ENCODE measurements at places on chromosomes 12 and 14. TPM values are rescaled to one million over a fixed set of nuclear protein-coding genes. Genes with fewer than 3 reads are reported as not detected.

SOAT2 gene
- not detected for polyA plus RNA-seq

DNA sequence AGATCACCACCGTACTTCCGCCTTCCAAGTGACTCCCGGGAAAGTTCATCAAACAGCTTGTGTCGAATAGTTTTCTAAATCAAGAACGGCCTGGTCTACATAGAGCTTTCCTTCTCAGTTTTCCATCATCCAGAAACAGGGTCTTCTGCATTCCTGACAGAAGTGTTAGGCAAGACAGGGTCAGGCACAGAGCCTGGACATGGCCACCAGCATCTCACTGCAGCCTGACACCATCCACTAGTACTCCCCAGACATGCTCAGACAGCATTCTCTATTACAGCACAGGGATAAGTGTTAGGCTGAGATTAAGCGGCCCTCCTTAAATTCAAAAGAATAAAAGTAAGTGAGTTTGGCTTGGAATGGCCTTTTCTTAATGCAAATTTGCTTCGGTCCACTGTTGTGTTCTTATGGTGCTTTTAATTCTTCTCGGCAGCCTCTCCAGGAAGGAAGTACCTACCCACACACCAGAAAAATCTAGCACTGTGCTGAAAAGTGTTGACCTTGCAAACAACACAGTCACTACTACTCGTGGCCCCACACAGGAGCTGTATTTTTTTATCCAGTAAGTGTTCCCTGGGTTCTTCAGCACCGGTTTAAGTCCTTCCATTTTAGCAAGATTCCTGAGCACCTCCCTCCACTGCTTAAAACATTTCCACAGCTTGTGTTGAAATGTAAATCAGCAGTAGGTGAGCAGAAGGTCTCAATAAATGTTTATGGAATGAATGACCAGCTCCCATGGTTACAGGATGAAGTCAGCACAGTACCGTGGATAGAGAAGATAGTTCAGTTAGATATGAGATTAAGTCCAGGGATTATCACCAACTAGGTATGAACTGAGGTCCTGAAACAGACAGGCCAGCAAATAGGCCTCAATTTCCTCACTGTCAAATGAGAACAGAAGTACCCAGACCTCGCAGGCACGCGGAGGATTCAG, 44.1 kb downstream of the SETD3 start:
- DNase-seq: no peak

GPR84 gene
- polyA plus RNA-seq: 0.12 TPM

DNA sequence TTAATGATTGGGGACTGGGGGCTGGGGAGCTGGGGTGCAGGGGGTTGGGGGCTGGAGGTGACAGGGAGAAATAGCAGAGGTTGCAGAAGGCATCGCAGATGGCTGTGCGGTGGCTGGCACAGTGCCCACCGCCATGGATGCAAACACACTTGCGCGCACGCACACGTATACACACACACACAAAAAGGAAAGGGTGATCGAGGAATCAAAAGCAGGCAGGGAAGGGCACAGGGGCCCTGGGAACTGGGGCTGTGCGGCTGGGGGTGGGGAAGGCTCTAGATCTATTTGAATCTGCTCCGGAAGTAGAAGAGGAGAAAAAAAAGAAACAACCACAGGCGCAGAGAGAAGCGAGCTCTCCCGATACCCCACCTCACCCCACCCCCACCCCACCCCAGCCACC, 39.4 kb downstream of the ZFHX2 start:
- no peak for DNase-seq

- DNase-seq: no peak
Measured at GRCh38 chr14:44712024-44712815, 205.1 kb upstream of the FSCB start.

ACACB gene
- polyA plus RNA-seq: 2.1 TPM

- DNase-seq: peak; percentile 79
Measured at GRCh38 chr12:93790472-93791152, 113.4 kb downstream of the CRADD start.

NKX2-1 gene
- polyA plus RNA-seq: not detected

KRT81 gene
- polyA plus RNA-seq: 0.15 TPM

DNA sequence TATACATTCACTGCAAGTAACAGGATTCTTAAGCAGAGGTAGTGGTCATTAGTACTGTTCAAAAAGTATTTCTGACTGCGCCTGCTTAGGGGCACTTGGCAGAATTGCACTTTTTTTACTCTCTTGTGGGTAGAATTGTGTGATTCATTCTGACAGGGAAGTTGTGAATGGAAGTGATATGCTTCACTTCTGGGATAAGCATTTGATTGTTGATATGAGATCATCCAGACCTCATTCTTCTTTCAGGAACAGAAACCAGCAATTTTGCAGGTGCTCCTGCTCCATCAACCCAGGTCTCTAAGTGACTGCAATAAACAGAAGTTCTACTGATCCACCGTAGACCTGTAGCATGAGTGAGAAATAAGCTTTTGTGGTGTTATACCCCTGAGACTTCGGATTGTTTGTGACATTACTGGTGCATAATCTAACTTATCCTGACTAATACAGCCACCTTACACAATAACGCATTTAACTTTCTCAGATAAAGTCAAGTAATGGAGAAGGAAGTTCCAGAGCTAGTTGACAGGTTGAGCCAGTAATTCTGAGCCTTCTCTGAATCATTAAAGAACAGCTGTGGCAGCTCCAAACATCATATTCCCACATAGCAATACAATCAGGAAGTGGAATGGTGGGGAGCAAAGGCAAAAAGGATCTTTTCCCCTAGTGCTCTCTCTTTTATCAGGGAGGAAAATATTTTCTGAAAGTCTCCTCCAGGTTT, 387.9 kb downstream of the SYT1 start:
- DNase-seq: no peak

GRCh38 chr12:92065018-92065499, 80.6 kb downstream of the BTG1 start:
- DNase-seq: no peak

COPS7A gene
- 85.5 TPM for polyA plus RNA-seq

OAS1 gene
- polyA plus RNA-seq: 88.3 TPM

DNA sequence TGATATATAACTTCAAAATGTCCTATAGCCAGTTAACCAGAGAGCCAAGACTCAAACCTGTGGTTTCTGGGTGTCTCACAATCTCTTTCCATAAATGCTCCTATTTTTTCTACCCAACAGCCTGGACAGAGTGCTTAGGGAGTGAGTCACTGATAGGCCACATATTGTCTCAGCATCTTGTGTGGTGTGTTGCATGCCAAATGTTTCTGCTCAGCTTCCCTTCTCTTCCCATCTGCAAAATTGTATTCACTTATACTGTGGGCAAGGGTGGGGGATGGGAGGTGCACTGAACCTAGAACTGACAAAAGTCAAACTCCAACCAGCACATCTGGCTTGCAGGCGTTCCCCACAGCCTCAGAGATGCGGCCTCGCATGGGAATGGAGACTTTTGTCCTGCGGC, 123.3 kb downstream of the KCNA5 start:
- DNase-seq: no peak

- DNase-seq: no peak
Measured at GRCh38 chr12:58313091-58313855, 371.9 kb downstream of the ATP23 start.

DNA sequence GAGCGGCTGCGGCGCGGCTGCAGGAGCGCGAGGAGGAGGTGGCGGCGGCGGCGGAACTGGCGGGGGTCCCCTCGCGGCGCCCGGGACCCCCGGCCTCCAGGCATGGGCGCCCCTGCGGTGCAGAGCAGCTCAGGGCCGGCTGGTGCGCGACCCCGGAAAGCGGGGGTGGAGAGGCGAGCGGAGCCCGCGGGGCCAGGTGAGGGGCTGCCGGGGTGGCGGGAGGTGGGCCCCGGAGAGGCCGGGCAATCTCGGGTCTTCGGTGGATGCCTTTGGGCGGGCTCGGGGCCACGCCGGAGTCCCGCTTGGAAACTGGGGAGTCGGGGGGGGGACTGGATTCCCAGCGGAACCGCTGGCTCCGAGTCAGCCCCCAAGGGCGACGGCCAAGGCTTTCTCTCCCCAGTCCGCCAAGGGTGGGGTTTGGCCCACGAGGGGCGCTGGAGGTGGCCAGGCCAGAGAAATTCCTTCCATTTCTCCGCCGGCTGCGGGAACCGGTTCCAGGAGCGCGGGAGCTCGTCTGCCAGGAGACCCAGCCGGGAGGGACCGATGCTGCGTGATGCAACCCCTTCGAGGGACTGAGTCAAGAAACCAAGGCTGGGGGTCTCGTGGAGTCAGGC, 13.9 kb upstream of the NR4A1 start:
- no peak for DNase-seq

- no peak for DNase-seq
Measured at GRCh38 chr12:120940799-120941198, 36.6 kb upstream of the SPPL3 start.

- peak; percentile 70 for DNase-seq
Measured at GRCh38 chr12:66647034-66647691, 31.7 kb downstream of the GRIP1 start.

NRXN3 gene
- 0.89 TPM for polyA plus RNA-seq

DNA sequence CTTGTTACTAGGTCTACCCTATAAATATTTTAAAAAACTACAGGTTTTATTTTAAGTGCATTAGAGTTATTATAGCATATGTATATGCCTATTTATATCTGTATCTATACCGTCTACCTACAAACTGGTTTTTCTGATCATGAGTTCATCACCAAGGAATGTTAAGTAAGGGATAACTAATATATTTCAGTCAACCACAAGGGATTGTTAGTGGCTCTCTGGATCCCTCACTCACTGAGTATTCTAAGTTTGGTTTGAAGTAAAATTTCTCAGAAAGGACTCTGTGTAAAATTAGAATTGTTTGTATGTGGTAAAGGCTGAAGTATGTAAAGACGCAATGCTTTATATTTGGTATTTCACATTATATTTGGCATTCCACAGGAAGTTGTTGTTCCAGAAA, 4.8 kb downstream of the EPYC start:
- DNase-seq: no peak

MYF5 gene
- not detected for polyA plus RNA-seq

- no peak for DNase-seq
Measured at GRCh38 chr14:76806446-76806845, 6.2 kb downstream of the ANGEL1 start.

GRCh38 chr14:43877351-43877960, 629.6 kb downstream of the FSCB start:
- no peak for DNase-seq

- DNase-seq: no peak
Measured at GRCh38 chr14:66383257-66383656, 102.9 kb upstream of the CCDC196 start.

DNA sequence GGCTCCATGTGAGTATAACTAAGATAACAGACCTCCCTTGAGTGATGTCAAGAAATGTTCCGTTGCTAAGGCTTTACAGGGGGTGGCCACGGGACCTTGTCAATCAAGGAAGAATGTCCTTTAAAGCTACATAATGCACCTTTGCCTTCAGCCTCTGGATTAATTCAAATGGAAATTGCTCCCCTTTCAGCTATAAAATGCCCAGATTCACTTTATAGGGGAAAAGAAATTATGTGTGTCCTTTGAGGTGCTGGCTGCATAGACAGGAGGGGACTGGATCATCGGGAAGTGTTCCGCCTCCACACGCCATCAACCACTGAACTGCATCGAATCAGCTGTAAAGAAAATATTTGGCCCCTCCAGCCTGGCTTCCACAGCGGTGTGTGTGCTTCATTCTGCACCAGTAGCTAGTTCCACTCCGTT, 415.4 kb downstream of the DPF3 start:
- no peak for DNase-seq

DNA sequence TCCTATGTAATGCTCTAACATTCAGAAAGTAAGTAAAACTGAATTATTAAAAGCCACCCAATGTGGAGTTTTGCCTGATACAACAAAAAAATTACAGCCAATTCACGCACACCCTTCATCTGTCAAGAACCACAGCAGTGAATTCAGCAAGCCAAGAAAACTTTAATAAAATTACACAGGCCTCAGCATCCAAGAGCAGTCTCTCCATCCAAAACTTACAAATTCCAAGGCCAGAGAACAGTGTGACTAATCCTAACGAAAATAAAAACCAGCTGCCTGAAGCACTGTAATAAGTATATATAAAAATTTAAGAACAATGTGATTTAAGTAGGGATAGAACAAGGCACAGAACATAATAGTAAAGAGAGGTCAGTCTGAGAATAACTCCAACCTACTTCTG, 54.2 kb downstream of the SIX6 start:
- DNase-seq: no peak

DNA sequence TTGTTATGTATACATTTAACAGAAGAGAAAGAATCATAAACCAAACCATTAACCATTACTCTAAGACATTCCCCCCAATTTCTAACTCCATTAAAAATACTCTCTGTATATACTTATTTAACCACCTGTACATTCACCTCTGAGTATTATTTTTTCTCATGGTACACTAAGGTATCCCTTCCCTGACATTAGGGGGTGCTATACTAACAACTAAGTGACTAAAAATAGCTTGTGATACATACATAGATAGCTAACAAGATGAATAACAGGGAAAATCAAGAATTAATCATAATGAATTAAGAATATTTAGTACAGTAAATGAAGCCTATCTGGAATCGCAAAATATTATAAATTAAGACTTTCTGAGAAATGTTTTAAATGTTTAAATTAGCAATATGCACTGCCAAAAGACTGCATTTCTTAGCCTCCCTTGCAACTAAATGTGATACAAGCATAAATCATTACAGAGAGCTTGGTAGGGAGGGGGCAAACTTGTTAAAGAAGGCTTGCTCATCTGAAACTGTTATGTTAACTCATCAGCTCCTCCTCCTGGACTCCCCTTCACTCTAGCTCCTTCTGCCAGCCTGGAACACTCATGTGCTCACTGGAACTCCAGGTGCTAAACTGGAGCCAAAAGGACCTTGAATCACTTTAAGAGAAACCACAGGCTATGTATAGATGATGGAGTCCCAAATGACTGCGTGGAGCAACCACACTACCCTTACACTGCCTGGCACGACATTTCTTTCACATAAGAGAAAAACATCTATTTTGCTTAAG, 14.9 kb downstream of the C2CD5 start:
- peak; percentile 36 for DNase-seq

DNA sequence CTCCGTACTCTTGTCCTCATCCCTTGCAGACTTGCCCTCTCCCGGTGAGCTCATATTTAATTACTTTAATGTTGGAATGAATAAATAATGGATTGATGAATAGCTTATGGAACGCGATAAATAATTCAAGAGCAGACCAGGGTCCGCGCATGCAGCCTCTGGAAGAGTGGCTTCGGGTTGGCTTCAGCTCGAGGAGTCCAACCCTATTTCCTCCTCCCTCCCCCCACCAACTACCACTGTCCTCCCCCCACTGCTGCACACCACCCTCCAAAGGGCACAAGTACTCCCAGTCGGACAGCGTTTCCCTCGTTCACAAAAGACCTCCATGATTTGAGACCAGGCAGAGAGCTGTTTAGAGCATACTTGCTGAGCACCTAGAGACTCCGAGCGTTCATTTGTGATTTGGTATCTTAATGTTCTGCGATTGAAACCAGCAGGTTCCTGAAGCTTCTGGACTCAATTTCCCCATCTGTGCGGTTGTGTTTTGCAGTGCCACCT, 647 bp upstream of the SIX1 start:
- no peak for DNase-seq
